Peyer's patch (tissue), 4 donors: ENCODE measurements at places on chromosomes 6 and 20.

DNA sequence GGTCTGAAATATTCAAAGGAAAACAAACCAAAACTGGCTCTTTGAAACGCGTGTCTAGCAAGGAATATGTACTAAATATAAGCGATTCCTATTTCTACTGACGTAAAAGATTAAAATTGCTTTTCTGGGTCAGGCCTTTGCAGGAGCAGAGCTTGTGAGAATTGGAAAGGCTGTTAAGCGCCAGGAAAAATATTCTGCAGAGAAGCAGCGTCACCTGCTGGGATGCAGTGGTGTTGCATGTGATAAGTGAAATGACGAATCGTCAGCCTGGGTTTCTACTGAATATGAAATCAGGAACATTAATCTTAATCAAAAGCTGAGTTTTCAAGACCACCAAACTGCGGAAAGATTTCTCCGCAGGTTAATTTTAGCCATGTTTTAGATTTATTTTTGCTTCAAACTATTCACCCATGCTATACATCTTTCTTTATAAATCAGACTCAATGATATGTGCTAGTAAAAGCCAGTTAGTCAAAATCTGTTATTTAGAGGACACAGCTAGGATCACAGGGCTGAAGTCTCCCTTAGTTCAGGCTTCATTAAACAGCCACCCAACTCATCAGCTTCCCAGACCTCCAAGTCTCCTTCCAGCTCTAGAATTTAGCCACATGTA, 67.4 kb downstream of the ALDH8A1 start:
- H3K27ac ChIP-seq = no peak overlapping the region
- H3K27me3 ChIP-seq = no peaks in the 10 kb centered on the region
- peak; percentile 89 for DNase-seq
- no peaks in the 10 kb centered on the region for H3K4me1 ChIP-seq
- H3K36me3 ChIP-seq = no peaks in the 10 kb centered on the region

DNA sequence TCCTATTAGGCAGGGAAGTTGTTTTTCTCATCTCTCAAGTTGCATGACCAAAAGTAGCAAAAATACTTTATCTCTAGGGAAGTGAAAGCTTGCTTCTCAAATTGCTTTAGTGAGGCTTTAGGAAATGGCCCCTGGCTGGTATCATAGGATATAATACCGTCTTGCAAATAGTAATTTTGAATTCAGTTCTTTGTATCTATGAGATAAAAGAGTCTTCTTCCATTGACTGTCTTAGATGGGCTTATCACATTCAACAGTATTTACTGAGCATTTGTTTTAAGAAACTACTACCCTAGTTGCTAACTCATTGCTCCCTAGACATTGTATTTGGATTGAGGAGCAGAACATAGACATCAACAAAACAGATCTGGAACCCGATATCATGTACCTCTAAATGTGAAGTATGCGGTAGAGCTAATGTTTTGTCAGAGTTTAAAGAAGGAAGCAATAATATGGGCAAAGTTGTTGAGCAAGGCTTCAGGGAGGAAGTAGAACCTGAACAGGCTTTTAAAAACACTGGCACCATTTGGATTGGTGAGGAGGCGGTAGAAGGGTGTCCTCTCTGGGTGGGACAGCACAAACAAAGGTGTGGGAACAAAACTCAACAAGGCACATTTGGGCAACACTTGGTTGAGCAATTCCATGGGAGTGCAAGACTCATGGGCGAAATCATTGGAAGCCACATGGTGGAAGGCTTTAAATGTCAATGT, 101.5 kb downstream of the SGK1 start:
- H3K27ac ChIP-seq = no peak overlapping the region
- no peaks in the 10 kb centered on the region for H3K4me1 ChIP-seq
- DNase-seq = no peak
- H3K4me3 ChIP-seq = no peak overlapping the region
- no peaks in the 10 kb centered on the region for H3K27me3 ChIP-seq

- no peaks in the 10 kb centered on the region for H3K27me3 ChIP-seq
- DNase-seq = no peak
- H3K27ac ChIP-seq = no peak overlapping the region
- H3K4me3 ChIP-seq = no peak overlapping the region
- no peaks in the 10 kb centered on the region for H3K36me3 ChIP-seq
Observed at GRCh38 chr6:29236060-29236459, 65.4 kb downstream of the OR2J2 start.

DNA sequence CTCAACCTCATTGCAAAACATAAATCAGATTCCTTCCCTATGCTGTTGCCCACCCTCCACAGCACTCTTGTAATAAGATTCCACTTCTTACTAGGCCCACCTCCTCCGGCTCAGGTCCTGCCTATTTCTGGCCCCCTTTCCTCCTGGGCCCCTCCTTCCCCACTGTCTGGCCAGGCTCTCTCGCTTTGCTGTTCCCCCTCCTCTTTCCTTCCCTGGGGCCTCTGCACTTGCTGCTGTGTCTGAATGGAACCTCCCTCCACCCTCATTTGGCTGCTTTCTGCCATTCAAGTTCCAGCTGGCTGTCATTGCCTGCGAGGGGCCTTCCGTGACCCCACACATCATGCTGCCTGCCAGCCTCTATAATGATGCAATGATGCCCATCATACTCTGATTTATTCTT, 38.9 kb downstream of the ARHGAP40 start:
- H3K36me3 ChIP-seq = no peaks in the 10 kb centered on the region
- peaks cover 4% of the 10 kb centered on the region for H3K27me3 ChIP-seq
- DNase-seq = no peak
- no peak overlapping the region for H3K4me3 ChIP-seq
- no peaks in the 10 kb centered on the region for H3K4me1 ChIP-seq
- no peak overlapping the region for H3K27ac ChIP-seq

GRCh38 chr20:46179862-46180261, 61.7 kb downstream of the CD40 start:
- no peak overlapping the region for H3K27ac ChIP-seq
- H3K4me3 ChIP-seq = no peak overlapping the region
- no peaks in the 10 kb centered on the region for H3K4me1 ChIP-seq
- no peaks in the 10 kb centered on the region for H3K36me3 ChIP-seq
- DNase-seq = no peak

DNA sequence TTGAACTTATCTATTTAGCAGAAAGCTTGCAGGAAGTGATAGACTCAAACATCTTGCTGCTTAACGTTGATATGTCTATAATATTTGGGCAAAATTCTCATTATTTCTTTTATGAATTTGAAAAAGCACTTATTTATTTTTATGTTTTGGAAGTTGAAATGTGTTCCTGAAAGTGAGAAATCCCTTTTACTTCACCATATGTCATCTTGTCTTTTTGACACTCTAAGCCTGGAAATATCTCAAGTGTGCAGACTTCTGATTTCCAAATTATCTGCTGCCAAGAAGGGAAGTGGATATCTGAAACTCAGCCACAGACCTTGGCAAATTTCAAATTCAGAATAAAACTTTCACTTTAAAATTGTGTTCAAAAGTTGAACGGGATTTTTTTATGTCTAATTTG, 368.7 kb upstream of the MANEA start:
- no peaks in the 10 kb centered on the region for H3K27me3 ChIP-seq
- H3K27ac ChIP-seq = no peak overlapping the region
- DNase-seq = no peak
- no peaks in the 10 kb centered on the region for H3K36me3 ChIP-seq
- H3K4me1 ChIP-seq = no peaks in the 10 kb centered on the region

- no peaks in the 10 kb centered on the region for H3K4me1 ChIP-seq
- DNase-seq = no peak
- no peaks in the 10 kb centered on the region for H3K36me3 ChIP-seq
- no peak overlapping the region for H3K27ac ChIP-seq
- no peaks in the 10 kb centered on the region for H3K27me3 ChIP-seq
Observed at GRCh38 chr6:144879436-144879835, 594.3 kb downstream of the UTRN start.

DNA sequence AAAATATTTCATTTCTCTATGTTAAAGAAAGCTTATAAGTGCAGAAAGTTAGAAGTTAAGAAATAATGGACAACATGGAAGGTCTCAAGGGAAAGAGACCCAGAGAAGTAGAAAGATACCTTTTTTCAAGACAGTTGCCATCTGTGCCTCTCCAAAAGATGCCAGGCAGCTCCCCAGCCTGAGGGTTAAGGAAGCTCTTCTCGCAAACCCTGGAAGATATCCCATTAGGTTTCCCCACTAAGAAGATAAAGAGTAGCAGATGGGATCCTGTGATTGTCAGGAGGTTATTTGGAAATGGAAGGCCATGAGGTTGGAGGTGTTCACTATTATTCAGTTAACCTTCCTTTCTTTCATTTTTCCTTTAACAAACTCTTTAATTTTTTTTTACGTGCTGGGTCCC, 110.1 kb upstream of the SIM1 start:
- DNase-seq = no peak
- no peaks in the 10 kb centered on the region for H3K4me1 ChIP-seq
- H3K27me3 ChIP-seq = no peaks in the 10 kb centered on the region
- no peaks in the 10 kb centered on the region for H3K36me3 ChIP-seq
- H3K27ac ChIP-seq = no peak overlapping the region

DNA sequence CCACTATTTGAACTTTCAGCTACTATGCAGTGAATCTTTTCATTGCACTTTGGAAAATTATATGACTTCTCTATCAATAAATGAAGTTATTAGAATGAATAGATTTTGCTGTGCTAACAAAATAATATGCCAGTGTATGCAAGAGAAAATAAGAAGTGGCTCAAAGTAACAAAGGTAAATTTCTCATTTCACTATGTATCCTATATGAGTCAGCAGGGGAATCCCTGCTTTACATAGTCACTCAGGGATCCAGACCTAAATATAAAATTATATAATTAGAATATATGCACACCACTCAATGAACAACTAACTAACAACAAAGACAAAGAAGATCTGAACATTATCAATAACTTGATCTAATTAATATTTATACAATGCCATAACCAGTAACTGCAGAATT, 390.8 kb upstream of the IRAK1BP1 start:
- H3K27me3 ChIP-seq = no peaks in the 10 kb centered on the region
- no peaks in the 10 kb centered on the region for H3K36me3 ChIP-seq
- H3K4me1 ChIP-seq = no peaks in the 10 kb centered on the region

DNA sequence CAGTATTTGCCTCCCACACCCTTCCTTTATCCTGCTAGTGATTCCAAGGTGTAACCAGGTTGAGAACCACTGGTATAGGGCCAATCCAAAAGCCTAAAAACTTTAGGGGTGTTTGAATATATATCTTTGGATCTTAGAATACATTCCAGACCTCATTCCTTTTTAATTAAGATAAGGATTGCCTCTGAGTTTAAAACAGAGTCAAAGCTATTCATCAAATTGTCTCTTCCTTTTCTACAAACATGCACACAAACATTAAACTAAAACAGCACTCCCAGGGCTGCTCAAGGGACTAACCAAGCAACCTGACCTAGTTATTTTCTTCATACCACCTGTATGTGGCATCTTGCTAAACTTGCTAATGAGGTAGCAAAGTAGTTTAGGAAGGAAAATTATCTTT, 22.1 kb upstream of the COL9A1 start:
- H3K27ac ChIP-seq = no peak overlapping the region
- no peaks in the 10 kb centered on the region for H3K4me1 ChIP-seq
- no peaks in the 10 kb centered on the region for H3K27me3 ChIP-seq
- H3K36me3 ChIP-seq = no peaks in the 10 kb centered on the region
- no peak for DNase-seq
- H3K4me3 ChIP-seq = no peak overlapping the region

DNA sequence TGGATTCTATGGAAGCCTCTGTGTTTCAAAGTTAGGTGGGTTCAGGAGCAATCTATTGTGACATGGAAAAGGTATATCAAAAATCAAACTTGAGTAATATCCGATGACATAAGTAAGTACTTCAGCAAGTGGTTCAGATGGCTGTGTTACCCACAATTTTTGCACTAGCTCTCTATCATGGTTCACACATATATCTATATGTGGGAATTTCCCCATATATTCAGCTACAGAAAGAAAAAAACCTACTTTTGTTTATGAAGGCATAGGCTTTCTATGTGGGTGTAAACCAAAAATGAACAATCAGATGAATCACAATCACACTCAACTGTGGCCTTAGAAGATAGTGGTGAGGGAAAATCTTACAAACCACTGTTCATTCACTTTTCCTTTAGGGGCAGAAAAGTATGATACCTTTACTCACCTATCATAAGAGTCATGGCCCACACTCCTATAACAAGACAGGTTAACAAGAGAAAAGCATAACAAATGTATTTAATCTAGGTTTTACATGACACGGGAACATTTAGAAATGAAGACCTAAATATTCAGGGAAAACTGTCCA, 449.6 kb upstream of the HTR1E start:
- no peak overlapping the region for H3K4me3 ChIP-seq
- H3K27me3 ChIP-seq = no peaks in the 10 kb centered on the region
- no peak overlapping the region for H3K27ac ChIP-seq
- no peaks in the 10 kb centered on the region for H3K4me1 ChIP-seq

- H3K27me3 ChIP-seq = no peaks in the 10 kb centered on the region
- H3K36me3 ChIP-seq = peaks cover 18% of the 10 kb centered on the region
- H3K27ac ChIP-seq = peak overlapping the region; percentile 99
- DNase-seq = no peak
- H3K4me3 ChIP-seq = peak overlapping the region; percentile 69
- H3K4me1 ChIP-seq = no peaks in the 10 kb centered on the region
Observed at GRCh38 chr20:44209686-44210405, 725 bp downstream of the OSER1 start.

- no peaks in the 10 kb centered on the region for H3K36me3 ChIP-seq
- no peak overlapping the region for H3K27ac ChIP-seq
- DNase-seq = no peak
- no peaks in the 10 kb centered on the region for H3K4me1 ChIP-seq
- H3K27me3 ChIP-seq = no peaks in the 10 kb centered on the region
- H3K4me3 ChIP-seq = no peak overlapping the region
Observed at GRCh38 chr20:14407336-14407735, 69.9 kb upstream of the FLRT3 start.

- no peaks in the 10 kb centered on the region for H3K27me3 ChIP-seq
- H3K27ac ChIP-seq = no peak overlapping the region
- no peak overlapping the region for H3K4me3 ChIP-seq
- H3K36me3 ChIP-seq = no peaks in the 10 kb centered on the region
- DNase-seq = no peak
Observed at GRCh38 chr6:110282412-110282811, 75.7 kb downstream of the METTL24 start.

DNA sequence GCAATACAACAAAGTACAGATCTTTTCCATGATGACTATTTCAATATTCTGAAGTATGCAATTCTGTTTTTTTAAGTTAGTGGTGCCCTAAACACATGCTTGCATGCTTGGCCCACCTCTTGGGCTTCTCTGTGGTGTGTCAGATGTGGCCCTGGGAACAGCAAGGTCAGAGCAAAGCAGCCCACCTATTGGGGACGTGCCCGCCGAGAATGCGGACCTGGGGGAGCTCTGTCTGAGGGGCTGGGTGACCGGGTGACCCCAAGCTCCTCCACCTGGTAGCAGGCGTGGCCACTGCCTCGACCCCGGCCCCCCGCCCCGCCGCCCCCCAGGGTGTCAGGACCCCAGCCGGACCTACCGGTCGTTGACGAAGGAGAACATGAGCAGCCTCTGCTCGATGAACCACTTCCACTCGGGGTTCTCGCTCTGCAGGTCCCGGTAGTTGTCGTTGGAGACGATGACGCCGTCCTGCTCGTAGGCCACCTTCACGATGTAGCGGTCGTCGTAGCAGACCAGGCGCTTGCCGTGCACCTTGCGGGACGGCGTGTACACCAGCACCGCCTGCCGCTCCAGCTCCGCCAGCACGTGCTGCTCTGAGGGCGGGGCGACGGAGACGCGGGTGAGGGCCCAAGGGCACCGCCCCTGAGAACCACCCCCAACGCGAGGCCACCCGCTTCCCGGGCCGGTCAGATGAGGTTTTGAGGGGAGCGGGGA, 28.3 kb downstream of the ZC3H12D start:
- H3K4me1 ChIP-seq = peaks cover 39% of the 10 kb centered on the region
- no peak overlapping the region for H3K4me3 ChIP-seq
- no peak overlapping the region for H3K27ac ChIP-seq
- DNase-seq = no peak
- no peaks in the 10 kb centered on the region for H3K27me3 ChIP-seq
